ENCODE measurements at places on chromosomes 4 and X.

DNA sequence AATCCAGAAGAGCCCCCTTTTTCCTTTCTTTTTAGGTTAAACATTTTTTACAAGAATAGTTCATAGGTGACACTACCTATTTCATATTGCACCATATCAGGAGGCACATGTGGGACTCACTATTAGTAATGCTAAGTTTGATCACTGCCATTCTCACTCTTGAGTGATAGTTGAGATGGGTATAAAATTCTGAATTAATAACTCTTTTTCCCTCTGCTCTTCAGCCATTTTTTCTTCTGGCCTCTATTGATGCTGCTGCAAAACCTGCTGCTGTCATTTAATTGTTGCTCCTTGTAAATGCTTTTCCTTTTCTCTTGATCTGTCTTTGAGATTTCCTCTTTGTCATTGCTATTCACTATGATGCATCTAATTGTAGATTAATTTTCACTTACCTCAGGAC lies 482.0 kb downstream of the MID1IP1 start:
- no peak for DNase-seq

DNA sequence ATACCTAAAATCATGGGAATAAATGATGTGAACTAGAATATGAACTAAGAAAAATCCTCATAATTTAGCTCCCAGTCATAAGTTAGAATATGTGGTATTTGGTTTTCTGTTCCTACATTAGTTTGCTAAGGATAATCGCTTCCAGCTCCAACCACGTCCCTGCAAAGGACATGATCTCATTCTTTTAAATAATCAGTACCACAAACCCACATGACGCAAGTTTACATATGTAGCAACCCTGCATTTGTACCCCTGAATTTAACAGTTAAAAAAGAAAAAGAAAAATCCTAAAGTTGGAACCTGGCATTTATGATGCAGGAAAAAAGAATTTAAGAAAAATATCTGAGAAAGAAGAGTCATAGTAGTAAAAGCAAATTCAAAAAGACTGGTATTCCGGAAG lies 13.3 kb downstream of the UBA6 start:
- no peak for DNase-seq

DNA sequence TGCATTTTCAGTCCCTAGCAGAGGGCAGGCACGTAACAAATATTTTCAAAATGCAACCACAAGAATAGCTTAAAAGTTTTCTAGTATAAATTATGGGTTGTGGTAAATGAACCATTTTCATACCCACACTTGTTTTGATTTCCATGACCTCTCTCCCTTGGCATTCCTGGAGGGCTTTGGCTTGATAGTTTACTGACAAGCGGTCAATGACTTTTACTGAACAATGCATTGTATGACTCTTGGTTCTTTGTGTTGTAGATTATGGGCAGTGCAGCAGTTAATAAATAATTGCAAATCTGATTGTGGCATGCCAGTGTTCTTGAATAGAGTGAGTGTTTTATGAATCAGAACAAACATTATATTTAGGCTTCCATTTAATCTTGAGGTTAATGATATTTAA lies 285.2 kb upstream of the ARX start:
- DNase-seq: no peak

DNA sequence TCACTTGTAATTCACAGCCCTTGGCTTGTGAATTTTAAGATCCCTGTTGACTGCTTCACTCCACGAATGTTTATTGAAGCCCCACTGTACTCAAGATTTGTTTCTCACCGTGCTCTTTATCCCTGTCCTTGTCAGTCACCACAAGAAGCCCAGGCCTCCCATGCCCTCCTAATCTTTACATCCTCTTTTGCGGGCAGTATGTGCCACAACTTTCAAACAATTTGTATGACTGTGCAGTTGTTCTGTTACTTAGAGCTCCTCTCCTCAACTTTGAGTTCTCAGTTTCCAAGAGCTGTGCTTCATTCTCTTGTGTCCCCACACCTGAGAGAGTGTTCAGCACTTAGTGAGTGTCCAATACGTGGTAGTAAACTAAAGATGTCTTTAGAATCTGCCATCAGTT lies 467.7 kb downstream of the NKX6-1 start:
- DNase-seq: no peak

DNA sequence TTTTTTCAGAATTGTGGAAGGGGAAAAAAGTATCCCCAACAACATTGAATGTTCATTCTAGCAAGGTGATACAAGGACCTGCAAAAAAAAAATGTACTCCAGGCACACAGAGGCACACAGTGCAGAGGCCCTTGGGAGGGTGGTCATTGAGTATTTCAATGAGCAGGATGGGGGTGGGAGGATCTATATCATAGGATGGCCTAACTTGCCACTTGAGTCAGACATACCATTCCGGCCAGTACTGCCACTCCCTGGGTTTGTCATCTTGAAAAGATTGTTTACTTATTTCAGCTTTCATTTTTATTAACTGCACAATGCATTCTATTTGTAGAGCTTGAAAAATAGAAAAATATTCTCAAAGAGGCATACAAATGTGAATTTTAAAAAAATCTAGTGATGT lies 18.7 kb downstream of the ZNF595 start:
- DNase-seq: no peak

DNA sequence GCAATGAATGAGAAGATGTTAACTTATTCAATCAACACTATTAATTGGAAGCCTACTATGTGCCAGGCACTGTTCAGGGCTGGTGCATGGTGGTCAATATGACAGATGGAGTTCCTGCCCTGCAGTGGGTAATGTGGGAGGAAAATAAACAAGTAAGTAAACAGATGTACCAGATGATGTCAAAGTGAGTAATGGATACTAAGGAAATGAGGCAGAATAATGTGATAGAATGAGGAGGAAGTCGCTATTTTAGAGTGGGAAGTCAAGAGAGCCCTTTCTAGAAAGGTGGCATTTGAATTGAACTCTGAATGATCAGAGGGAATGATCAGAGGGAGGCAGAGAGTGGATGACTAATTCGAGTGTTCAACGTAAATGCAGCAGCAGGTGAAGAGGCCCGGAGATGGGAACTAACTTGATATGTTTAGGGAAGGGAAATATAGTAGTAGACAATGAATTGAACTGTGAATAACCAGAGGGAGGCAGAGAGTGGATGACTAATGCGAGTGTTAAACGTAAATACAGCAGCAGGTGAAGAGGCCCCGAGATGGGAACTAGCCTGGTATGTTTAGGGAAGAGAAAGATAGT lies 48.3 kb downstream of the HMGB3 start:
- no peak for DNase-seq

- no peak for DNase-seq
These were observed 58.3 kb downstream of the MID1IP1 start for GRCh38 chrX:38859602-38860001.

DNA sequence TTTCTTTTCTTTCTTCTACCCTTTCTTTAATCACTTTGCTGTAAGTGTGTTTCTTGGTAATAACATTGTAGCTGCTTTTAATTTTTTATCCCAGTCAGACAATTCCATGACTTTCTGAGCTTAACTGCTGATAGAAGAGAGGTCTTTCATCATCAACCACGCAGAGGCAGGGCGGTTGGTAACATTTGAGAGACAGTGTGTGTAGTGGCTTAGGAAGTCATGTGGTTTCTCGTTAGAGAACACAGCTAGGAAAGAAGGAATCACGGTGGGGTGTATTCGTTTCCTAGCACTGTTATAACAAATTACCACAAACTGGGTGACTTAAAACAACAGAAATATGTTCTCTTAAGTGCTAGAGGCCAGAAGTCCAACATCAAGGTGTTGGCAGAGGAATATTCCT lies 11.5 kb downstream of the PRPS2 start:
- DNase-seq: peak; percentile 7

Data from activated T-cell treated with anti-CD3 and anti-CD28 coated beads, Interleukin-2, amount 50 U/mL, for 72 hours (primary cell).